GOT3 (cell line): ENCODE measurements at places on chromosomes 13 and 19.

DNA sequence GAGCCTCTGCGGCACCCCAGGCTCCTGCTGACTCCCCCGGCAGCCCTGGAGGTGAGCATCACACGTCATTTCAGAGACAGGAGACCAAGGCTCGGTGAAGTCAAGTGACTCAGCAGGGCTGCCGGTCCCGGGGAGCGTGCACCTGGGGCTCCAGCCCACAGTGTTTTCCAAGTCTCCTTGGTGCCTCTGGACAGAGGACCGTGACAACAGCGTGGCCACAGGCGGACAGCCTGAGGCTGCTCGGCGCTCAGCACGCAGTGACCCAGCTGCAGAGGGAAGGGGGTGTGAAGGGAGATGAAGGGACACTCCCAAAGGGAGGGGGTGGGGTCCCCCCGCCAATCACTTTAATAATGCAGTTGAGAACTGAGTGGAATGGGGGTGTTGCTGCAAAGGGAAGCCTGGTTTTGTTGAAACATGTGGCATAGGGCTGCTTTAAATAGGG is 17.5 kb upstream of the ASPDH start:
- DNase-seq = no peak

DNA sequence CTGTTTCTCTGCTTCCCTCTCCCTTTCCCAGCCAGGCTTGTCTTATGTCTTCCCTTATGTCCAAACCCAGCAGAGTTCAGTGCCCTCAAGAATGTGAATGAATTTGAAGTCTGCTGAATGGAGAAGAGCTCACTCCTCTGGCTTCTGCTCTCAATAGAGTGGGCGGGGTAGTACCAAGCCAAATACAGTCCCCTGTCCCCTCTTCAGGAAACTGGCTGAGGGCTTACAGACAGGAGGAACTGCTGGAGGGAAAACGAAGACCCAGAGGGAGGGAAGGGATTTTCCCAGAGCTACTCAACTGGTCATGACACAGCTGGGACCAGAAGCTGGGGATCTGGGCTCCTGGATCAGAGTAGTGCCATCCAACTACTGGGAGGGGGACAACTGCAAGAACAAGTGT is 32.9 kb upstream of the POU2F2 start:
- DNase-seq = no peak

- DNase-seq = no peak
Measured at GRCh38 chr13:93224535-93224934, 2.1 kb upstream of the GPC6 start.

GRCh38 chr19:33527125-33527524 is 5.5 kb upstream of the PEPD start:
- no peak for DNase-seq

DNA sequence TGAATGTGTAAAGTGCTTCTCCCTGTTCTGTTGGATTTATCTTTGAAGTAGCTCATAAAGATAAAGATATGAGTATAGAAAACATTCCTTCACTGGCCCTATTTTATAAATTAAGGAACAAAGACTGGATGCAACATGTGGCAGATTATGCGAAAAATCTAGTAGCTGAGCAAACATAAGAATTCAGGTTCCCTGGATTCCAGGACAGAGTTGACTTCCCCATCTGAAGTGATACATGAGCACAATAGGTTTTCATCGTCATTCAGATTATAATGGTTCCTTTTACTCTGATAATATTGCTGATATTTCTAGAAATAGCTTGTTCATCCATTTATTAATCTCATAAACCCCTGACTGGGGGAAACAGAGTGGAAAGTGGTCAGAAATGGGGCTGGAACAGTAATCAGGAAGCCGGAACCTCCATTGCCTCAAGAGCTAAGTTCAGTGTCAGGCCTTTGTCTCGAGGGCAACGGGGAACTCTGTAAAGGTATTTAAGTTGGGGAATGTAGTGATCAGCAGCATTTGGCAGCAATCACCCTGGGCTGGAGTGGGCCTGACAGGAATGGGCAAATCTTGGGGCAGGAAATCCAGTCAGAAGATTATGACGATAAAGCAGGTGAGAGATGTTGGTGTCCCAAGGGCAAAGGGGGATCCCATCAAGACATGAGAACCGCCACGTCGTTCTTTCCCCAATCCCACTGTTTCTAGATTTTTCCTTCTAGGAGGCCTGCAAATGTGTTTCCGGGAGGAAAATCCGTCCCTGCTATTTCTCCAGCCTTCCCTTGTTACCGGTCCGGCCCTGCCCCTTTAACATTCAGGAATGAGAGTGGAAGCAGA is 232.5 kb upstream of the SERP2 start:
- no peak for DNase-seq

- DNase-seq = no peak
Measured at GRCh38 chr13:102141625-102142472, 260.0 kb downstream of the FGF14 start.

- DNase-seq = no peak
Measured at GRCh38 chr13:101394605-101395004, 21.7 kb downstream of the NALCN start.

DNA sequence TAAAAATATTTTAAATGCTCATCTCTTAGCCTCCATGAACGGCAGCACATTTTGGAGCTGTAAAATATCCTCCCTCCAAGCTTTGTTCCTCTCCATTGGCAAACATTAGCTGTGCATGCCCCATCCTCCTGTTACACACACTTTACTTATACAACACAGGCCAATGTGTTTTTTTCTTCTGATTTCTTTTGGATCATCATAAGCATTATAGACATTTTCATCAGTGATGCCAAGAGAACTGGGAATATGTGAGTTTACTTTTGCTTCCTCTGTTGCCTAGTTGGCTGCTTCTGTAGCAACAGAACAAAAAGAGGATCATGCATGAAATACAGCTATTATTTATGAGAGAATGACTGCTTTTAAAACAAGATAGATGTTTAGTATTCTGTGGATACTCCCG is 142.6 kb downstream of the PCDH9 start:
- DNase-seq = no peak

DNA sequence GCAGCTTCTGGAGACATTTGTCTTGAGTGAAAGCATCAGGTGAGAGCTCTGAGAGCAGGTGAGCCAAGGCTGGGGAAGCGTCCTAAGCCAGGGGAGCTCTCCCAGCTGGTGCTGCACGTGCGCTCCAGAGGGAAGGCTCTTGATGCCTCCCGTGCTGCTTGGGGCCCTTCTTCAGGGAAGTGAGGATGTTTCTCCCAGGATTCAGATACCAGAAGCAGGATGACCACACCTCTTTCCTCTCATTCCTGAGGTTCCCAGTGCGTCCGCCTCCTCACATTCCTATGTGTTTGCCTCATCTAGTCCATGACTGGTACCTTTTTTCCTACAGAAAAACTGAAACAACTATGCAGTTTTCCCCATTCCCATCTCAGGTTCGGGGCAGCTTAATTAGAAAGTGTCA is 231.0 kb upstream of the IRS2 start:
- DNase-seq = no peak

GRCh38 chr13:43942286-43942685 is 62.6 kb downstream of the LACC1 start:
- DNase-seq = no peak

DNA sequence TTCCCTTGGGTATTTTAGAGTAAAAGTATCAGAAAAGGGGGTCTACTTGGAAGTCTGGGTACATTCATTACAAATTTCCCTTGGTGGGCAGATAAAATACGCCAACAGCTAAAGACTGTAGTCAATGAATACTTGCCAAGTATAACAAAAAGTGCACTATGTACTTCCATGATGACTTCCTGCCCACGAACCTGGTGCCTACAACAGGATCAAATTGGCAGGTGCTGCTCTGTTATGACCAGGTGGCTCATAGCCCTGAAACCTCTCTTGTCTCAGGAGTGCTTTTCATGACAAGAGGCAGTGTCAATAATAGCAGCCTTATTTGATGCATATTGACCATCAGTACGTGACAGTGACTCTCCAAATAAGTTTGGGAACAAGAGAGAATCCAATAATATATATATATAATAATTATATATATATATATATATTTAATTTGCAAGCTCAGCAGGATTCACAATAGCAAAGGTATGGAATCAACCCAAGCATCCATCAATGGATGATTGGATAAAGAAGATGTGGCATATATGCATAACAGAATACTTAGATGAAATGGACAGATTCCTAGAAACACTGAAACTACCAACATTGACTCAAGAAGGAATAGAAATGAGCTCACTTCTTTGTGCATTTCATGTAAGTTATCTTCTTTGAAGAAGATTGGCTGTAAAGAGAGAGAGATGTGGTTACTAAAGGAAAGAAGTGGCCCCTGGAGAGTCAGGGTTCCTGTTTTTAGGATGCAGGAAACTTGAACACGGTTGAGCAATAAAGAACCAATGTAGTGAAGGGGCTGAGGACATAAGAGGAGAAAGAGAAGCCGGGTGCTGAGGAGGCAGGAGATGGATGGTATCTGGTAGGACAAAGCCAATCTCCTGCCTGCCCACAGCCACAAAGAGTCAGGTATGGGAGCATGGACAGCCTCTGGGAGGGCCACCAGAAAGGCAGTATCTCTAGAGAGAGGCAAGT is 52.0 kb upstream of the GTF2F2 start:
- no peak for DNase-seq

DNA sequence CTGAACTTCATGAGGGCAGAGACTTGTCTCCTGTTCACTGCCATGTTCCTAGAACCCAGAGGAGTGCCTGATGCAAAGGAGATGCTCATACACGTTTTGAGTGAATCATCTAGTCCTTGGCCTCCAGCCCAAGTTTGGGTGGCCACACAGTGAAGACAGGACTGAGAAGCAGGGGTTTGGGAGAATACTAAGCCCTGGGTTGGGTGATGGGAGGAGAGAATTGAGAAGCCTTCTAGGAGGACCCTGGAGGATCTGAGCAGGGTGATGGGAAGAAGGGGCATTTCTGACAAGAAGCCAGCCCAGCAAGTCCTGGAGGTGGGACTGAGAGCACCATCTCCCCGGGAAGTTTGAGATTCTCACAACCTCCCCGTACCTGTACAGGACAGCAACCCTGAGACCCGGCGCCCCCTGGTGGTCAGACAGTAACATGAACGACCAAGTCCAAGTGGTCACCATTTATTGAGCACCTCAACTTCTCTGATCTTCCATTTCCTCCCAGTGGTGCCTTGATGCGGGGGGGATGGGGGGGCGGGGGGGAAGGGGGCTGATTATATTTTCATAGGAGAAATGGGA is 11.0 kb downstream of the CTU1 start:
- no peak for DNase-seq

DNA sequence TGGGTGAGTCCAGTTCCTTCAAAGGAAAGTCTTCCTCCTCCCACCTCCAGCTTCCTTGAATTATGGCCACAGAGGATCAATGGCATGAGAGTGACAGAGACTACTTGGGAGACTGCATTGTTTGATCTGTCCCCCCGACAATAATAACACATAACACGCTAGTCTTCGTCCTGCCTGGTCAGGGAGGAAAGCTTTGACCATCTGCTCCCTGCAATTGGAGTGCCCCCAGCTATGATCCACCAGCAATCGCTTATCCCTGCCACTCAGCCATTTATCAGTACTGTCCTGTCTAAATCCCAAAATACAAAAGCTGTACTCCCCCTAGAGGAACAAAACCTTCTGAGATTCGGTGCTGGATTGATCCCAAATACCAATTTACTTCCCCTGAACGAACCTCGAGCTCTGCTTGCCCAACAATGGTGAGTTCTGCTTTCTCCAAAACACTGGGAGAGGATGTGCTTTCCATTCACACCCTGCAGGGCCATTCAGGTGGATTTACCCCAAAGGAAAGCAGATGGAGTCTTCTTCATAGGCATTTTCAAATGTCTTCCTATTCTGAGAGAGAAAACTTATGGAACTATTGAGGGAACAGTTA is 466.7 kb downstream of the TSHZ3 start:
- no peak for DNase-seq

GRCh38 chr19:49878744-49879070 is 1.2 kb downstream of the TBC1D17 start:
- no peak for DNase-seq

GRCh38 chr13:50788551-50789210 is 54.8 kb downstream of the DLEU7 start:
- no peak for DNase-seq

GRCh38 chr13:86826232-86826631 is 844.9 kb upstream of the SLITRK5 start:
- DNase-seq = no peak

- no peak for DNase-seq
Measured at GRCh38 chr13:20118268-20119140, 42.3 kb downstream of the GJA3 start.

DNA sequence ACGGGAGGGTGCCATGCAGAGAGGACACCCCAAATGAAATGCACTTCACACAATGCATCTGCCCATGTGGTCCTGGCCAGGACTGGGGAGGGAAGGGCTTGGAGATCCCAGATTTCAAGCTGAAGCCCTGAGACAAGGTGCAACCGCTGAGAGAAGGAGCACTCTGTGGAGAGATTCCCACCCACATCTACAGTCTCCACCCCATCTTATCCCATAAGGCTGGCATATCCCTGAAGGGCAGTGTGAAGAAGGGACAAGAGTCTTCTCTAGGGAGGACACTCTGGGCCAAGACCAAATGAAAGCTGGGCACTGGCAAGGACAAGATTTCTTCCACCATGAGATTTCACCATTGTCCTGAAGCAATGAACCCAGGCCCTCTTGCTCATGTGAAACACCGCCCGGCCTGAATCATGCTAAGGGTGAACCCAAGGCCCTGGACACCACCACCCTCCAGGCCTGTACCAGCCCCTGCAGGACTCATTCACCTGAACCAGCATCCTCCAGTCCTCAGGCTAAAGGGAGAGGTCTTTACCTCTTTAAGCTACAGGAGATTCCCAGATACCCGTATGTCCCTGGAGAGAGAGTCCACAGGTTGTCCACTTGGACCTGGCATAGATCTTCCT is 20.5 kb downstream of the CEACAM4 start:
- DNase-seq = no peak

- no peak for DNase-seq
Measured at GRCh38 chr13:75870397-75870903, 234.3 kb downstream of the LMO7 start.

DNA sequence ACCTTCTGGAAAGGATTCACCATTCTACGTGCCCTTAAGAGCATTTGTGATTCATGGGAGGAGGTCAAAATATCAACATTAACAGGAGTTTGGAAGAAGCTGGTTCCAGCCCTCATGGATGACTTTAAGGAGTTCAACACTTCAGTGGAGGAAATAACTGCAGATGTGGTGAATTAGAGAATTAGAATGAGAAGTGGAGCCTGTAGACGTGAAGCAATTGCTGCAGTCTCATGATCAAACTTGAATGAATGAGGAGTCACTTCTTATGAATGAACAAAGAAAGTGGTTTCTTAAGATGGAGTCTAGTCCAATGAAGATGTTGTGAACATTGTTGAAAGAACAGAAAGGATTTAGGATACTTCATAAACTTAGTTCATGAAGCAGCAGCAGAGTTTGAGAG is 129.1 kb downstream of the TNFRSF19 start:
- no peak for DNase-seq

- no peak for DNase-seq
Measured at GRCh38 chr13:33281951-33282595, 3.5 kb downstream of the STARD13 start.

DNA sequence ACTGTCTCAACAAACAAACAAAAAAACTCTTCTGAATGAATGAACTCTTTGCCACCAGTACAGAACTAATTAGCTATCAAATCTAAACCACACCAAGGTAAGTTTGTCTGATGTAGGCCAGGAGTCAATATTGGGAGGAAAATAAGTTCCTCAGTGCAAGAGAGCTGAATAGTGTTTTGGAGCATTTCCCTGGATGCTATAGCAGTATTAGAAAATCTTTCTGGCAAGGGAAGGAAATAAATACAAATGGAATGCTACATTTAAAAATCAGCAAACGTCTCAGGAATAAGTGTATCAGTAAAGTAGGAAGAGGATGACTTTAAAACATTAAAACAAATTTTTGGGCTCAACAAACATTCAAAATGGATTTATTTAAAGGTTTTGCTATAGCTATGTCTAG is 81.3 kb upstream of the TMTC4 start:
- DNase-seq = no peak
